ENCODE measurements at places on chromosomes 4 and X. TPM values are rescaled to one million over a fixed set of nuclear protein-coding genes. Genes with fewer than 3 reads are reported as not detected.

DNA sequence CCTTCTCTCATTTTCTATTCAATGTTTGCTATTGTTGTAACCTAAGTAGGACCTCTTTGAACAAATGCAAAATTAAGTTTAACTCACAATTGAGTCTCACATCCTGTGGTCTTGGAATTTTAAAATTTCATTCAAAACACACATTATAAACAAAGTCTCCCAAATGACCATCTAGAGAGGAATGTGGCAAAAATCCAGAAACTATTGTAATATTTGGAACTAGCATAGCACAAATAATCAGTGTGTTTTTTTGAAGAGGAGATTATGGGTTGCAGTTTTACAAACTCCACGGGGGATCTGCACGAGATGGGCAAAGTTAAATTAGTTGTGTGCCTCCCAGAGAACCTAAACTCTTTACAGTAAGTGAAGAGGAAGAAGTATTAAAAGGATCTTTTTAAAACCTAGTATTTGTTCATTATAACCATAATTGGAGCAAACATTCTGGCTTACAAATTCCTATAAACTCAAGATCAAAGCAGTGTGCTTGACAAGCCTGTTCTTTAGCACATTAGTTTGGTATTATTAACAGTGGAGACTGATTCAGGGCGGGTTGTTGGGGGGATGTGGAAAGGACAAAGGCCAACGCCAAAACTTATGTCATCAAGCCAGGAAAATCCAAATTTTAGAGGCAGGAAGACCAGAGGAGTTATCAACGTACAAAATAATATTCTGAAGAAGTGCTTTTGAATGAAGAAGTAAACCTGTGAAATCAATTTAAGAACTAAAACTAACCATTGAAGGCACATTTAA, 22.4 kb upstream of the RBPJ start:
- no peak for DNase-seq

Gene NAP1L3
- total RNA-seq: 5.5 TPM

DNA sequence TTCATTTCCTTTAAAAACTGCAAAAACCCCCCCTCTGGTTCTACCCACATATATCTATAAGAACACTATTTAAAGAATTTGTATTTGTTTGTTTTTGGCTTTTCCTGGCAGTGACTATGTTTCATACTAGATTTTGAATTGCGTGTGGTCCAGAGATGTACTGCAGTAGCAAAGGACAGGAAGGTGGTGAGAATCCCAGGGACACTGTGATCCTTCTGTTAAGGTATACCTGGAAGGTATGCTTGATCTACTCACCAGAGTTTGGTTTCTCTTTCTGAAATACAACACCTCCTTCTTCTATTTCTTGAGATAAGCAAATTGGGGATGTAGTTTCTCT, 129.6 kb upstream of the RASGEF1B start:
- DNase-seq: no peak

Gene FOXO4
- 61.6 TPM for total RNA-seq

Gene PNMA3
- total RNA-seq: 1.1 TPM

Gene PPP1R2C
- not detected for total RNA-seq

- DNase-seq: no peak
Measured at GRCh38 chr4:121139533-121140222, 24.4 kb downstream of the TNIP3 start.

- no peak for DNase-seq
Measured at GRCh38 chr4:177487977-177488376, 45.7 kb upstream of the AGA start.

GRCh38 chr4:109990261-109991257, 77.9 kb downstream of the EGF start:
- DNase-seq: no peak

Gene CACNA1F
- 0.22 TPM for total RNA-seq

- DNase-seq: no peak
Measured at GRCh38 chr4:171876636-171877035, 63.4 kb downstream of the GALNTL6 start.

Gene RASSF6
- total RNA-seq: not detected

DNA sequence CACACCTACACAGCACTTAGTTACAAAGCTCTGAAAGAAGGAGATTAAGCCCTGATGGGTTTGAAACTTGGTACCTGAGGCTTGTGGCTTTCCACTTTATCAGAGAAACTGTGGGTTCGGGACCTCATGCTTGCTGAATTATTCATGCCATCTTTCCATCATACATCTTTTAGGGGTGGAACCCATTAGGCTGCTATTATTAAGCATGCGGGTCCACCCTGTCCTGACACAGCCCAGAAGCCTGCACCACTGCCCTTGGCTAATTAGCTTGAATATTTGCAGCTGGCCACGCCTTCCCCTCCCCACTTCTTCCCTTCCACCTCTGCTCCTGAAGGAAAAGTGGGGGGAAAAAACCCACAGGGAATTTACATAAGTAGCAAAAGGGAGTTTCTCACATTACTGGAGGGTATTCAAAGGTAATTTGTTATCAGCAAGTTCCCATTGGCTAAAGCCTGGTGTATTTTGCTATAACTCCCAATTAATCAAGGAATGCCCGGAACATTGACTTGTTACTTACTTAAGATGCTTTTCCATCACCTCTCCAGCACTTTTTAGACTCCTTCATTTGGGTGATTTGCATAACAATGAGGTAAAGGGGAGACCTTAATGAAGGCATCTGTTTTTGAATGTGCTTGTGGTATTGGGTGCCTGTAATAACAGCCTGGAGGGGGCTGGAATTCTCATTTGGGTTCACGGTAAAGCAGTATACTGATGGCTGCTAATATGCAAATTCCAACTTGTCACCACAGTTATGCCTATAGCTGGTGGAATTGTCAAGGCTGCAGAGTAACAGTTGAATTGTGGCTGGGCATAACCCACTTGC, 231.7 kb upstream of the GATB start:
- no peak for DNase-seq

DNA sequence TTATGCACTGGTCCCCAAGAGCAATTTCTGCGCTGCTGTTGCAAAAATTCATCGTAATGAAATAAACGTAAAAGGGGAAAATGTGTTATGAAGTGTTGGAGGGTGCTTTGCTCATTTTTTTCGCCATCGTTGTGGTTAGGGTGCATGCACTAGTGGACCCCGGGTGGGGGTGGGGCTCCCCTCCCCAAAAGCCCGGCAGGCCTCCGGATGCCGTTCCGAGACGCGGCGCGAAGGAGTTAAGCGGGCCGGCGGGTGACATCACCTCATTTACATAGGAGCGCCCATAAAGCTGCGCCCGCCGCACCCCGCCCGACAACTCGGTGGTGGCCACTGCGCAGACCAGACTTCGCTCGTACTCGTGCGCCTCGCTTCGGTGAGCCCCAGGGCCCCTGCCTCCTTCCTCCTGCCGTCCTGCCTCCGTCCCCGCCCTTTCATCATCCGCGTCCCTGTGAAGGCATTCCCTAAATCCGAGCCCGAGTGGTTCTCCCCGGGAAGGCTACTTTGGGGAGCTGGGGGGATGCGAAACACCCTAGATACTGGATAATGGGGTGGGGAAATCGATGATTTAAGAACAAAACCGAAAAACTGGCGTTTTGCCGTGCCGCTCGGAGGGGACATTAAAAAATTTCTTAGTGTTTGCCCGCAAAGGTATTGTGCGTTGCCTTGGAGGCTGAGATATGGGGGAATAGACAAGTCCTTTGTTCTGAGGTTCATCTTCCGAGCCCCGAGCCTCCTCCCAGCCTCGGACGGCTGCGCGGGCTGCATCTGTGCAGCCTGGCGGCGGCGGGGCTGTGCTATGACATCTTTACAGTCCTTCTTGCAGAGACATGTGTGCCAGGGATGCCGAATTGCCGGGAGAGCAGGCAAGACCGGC, at the start of gene TMSB4X:
Gene TMSB4X, plus strand, starts transcription at position 315 of the 874 bp plus-strand sequence.
- peak; percentile 93 for DNase-seq

DNA sequence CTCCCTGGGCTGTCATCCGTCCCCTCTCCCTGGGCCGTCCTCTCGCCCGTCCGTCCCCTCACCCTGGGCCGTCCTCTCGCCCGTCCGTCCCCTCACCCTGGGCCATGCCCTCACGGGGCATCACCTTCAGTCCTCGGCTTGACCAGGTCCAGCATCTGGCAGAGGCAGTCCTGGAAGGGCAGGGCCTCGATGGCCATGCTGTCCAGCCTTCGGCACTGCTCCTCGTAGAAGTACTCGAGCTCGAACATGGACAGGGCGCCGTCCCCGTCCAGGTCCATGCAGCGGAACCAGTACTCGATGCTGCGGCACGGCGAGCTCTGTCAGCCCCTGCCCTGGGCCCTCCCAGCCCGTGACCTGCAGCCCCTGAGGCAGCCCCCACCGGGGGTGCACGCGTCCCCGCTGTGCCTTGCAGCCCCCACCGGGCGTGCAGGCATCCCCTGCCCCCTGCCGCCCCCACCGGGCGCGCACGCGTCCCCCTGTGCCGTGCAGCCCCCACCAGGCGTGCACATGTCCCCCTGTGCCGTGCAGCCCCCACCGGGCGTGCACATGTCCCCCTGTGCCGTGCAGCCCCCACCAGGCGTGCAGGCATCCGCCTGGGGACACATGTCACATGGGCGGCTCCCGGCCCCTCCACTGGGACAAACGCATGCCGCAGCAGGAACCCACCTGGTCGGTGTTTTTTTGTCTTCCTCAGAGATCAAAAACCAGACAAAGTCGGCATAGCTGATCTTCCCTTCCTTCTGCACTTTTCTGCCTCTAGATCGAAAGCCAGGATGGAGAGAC, 22.2 kb upstream of the GTPBP6 start:
- peak; percentile 40 for DNase-seq

Gene TLR10
- total RNA-seq: 1.6 TPM

DNA sequence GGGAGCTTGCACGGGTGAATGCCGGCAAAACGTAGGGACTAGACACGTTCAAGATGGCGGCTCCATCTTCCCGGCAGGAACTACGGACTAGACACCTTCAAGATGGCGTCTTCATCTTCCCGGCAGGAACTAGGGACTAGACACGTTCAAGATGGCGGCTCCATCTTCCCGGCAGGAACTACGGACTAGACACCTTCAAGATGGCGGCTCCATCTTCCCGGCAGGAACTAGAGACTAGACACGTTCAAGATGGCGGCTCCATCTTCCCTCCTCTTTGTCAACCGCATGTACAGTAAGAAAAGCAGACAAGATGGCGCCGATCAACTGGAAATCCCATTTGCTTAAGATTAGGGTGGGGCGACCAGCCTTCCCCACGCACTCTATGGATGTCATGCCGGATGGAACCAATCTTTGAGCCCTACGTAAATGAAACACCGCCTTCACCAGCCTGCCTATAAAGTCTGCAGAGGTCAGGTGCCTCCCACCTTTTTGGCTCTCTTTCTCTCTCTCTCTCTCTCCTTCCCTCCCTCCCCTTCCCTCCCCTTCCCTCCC, 222.4 kb downstream of the CRLF2 start:
- DNase-seq: peak; percentile 90

- DNase-seq: no peak
Measured at GRCh38 chr4:152243206-152243605, 292.7 kb downstream of the FBXW7 start.

DNA sequence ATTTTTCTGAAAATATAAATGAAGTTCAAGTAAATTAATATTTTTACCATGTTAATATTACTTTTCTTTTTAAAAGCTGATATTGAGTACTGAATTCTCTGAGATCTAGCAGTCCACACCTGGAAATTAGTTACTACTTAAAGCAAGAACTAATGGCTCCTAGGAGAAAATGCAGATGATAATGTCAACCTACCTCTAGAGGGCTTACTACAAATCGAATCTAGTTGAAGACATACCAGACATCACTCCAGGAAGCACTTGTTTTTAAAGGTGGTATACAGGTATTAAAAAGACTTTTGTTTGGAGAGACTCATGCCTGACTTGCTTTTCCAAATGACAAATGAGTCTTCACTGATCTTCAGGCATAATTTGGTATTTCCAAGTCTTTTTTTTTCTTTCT, 516.4 kb upstream of the BOD1L1 start:
- DNase-seq: no peak

DNA sequence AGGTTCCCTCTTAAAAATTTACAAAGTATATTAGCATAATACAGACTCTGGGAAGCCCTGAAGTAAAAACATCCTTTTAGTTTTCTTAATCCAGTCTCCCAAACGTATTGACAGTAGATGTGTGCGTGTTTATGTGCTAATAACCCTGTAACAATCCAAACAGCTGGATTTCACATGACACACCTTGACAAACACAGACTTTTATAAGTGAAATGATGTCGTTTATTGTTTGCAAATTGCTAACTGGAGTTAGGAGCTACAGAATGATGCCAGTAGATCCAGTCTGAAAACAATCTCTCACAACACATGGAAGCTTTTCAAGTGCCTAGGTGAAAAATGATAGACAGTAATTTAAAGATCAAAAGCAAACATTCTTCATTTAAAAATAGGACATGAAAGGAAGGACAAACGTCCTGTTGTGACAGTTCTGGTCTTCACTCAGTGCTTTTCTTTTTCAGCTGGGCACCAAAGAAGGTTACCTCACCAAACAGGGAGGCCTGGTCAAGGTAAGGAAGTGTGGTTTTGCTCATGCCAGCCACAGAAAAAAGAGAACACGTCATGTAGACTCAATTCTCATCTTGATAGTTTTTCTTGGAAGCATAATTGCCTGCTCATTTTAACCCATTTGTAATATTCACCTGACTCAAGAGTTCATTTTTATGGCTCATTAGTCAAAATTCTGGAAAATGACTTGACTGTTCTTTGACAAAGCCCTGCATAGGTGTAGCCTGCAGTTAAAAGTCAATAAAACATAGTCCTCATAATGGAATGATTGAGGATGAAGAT, 32.9 kb downstream of the LAMTOR3 start:
- no peak for DNase-seq

- DNase-seq: no peak
Measured at GRCh38 chr4:4260185-4260751, 12.2 kb upstream of the TMEM128 start.

Gene NUP62CL
- total RNA-seq: 0.62 TPM

- DNase-seq: no peak
Measured at GRCh38 chr4:106463622-106464021, 95.0 kb upstream of the GIMD1 start.

Gene PNMA5
- not detected for total RNA-seq

GRCh38 chrX:56281789-56282188, 49.6 kb downstream of the KLF8 start:
- no peak for DNase-seq

- DNase-seq: no peak
Measured at GRCh38 chr4:10577018-10577417, 107.5 kb downstream of the CLNK start.

DNA sequence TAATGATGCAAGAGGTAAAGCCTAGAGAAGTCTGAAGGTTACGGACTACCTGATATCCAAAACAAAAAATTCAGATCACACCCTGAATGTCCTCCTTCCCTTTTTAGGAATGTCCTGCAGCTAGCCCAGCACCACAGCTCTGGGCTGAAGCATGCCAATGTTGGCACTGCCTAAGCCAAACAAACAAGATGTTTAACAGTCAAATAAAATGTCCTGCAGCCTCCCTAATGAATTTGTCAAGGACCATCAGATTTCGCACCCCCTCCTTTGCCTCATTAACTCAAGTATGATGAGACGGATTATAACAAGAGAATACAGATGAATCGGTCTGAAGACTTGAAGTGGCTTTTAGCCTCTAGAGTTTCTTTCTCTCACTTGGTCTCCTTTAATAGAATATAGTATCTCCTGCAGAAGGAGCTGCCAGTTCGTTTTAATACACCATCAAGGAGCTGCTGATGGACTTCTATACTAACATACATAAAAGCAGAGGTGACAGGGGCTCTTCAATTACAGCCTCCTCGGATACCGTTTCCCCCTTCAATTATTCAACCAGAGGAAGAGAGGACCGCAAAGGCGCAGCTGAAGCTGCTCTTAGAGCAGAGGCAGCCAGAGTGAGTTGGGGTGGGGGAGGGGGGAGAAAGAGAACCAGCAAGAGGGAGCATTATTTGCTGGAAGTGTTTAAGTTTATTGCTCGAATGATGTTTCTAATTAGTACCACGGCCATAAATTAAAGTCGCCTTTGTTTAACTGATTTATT, 3.0 kb upstream of the MAB21L2 start:
- no peak for DNase-seq

Gene GAGE13
- not detected for total RNA-seq

GRCh38 chr4:8528713-8529112, 51.5 kb upstream of the GPR78 start:
- DNase-seq: no peak

Gene USP38
- total RNA-seq: 16.2 TPM

All from sciatic nerve (tissue), 2 donors.